ENCODE measurements at places on chromosomes 7 and 10.

DNA sequence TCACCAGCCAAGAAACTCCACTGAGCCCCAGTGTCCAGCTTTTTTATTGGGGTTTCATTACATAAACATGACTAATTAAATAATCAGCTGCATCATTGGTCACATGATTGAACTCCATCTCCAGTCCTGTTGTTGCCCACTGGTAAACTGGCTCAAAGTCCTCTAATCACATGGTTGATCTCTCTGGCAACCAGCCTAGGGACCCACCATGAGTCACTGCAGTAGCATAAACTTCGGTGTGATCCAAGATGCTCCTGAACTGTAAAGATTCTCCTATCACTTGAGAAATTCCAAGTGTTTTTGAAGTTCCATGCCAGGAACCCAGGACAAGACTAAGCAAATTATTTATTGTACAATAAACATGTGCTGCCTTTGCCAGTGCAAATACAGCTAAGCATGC lies 130.4 kb upstream of the AUTS2 start:
- no peak for DNase-seq

DNA sequence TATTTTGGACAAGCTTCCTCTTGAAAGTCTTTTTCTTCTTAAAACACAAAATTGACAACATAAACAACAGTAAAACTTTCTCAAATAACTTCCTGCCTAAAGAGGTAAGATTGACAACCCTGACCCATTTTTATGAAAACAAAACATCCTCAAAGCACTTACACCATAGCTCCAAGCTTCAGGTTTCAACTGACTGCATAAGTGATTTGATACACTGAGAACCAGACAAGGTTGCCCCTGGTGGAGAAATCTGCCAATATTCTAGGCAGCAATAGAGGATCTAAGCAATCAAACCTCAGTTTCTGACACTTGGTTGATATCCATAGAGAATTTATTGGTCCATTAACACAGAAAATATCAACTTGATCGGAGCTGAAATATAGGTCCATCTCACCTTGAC lies 147.8 kb downstream of the ELAPOR2 start:
- DNase-seq = no peak

- no peak for DNase-seq
Observed at GRCh38 chr10:98425511-98426352, 10.8 kb upstream of the PYROXD2 start.

- DNase-seq = no peak
Observed at GRCh38 chr10:122112625-122113160, 123.7 kb downstream of the TACC2 start.

GRCh38 chr7:42198296-42198695 lies 38.7 kb downstream of the GLI3 start:
- no peak for DNase-seq

DNA sequence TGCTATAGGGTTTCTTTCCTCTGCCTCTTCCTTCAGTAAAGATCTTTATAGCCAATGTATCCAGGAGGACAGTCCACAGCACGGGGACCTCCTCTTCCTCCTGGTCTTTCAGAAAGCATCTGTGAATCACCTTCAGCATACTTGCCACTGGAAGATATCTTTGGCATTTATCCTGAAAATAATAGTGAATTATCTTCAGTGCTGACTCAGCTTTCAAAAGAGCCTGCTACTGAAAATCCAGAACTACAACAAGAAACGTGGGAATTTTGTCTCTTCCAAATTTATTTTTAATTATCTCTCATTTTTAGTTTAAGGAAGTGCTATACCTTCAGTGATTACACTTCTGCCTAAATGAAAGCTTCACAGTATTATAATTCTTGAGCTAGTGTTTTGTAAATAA lies 7.6 kb upstream of the UNC5B start:
- DNase-seq = no peak

DNA sequence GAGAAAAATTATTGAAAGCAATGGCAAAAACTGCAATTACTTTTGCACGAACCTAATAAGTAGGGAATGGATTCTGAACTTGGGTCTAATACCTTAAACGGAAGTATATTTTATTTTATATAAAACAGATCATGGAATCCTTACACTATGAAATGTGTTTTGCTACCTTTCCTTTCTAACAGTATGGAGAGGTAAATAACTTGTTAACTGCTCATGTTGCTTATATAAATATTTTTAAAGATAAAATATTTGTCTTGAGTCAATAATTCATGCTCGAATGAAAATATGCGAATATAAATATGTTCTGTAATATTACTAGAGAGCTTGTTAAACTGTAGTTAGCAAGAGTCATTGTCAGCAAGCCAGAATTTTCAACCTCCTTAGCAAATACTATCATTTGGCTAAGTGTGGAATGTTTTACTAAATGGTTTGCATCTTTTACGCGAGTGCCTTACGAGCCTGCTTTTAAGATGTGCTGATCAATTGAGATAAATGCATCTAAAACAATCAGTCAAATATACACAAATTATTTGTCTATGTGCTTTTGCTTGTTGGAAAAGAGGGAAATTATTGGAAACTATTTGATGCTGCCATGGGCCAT lies 5.9 kb downstream of the GNAT3 start:
- no peak for DNase-seq

DNA sequence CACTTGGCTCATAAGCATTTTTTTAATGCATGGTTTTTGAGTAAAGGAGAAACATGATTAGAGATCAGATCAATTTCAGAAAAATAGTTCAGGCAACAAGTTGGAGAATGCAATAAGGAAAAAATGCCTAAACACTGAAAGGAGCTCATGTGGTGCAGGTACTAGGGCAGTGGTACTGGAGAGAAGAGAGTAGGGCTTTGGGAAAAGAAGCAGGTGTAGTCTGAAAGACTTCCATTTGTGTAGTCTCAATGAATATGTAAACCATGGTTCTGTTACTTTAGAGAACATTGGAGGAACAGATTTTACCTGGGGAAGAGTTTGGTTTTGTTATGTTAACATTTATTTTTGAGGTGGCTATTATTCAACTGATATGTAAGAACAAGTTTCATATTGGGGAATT lies 5.5 kb downstream of the GTPBP10 start:
- no peak for DNase-seq

Measured in iPS DF 6.9 (cell line).